ENCODE measurements at places on chromosomes 6 and 20.

- DNase-seq, result peak; percentile 5
Measured at GRCh38 chr20:56247954-56248782, at the start of gene MC3R. TSS of gene MC3R (plus strand) at chr20:56248732. CDS start at chr20:56248844, 112 bp downstream.

DNA sequence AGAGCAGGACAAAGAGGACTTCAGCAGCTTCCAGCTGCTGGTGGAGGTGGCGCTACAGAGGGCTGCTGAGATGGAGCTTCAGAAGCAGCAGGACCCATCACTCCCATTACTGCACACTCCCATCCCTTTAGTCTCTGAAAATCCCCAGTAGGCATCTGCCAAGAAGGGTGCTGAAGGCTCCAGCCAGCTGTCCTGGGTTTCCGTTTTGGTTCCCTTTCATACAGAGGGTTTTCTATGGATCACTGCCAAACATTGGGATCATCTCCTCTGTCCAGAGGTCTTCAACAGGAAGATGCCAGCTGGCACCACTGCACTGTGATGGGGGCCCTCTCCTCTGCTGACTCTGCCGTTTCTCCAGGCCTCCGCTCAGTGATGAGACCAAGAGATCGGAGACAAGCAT, 14.3 kb upstream of the RAB5IF start:
- no peak for DNase-seq

DNA sequence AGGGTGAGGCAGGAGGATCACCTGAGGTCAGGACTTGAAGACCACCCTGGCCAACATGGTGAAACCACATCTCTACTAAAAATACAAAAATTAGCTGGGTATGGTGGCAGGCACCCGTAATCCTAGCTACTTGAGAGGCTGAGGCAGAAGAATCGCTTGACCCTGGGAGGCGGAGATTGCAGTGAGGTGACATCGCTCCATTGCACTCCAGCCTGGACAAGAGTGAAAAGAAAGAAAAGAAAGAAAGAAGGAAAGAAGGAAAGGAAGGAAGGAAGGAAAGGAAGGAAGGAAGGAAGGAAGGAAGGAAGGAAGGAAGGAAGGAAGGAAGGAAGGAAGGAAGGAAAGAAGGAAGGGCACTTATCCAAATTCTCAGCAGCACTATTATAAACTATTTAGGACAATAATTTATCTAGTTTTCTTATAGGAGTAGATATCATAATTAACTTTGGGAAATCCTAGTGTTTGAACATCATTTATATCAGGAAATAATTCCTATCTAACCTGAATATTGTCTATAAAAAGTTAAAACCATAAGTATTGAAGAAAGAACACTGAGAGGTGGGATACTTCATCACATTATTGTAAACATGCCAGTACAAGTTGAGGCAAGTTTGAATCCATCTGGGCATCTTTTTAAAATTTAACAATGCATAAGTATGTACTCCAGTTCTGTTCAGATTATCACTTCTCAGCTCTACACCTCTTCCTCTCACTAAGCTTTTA, 305.5 kb downstream of the SLC35F1 start:
- no peak for DNase-seq

GRCh38 chr6:53704700-53705099, 39.1 kb upstream of the KLHL31 start:
- no peak for DNase-seq

DNA sequence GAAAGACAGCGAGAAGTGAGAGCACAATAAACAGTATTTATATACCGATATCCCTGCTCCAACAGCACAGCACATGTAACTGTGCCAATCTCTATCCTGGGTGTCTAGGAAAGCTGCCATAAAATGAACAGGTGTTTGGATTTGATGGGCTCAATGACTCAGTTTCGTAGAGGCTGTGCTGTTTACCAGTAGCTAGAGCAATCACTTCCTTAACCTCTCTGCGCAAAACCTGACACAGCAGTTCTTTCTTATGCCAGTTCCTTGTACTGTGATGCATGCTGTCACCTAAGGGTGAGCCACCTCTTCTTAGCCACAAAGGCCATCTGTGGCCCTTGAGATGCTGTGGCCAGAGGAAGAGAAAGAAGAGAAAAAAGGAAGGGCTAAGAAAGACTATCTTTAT, 59.3 kb downstream of the SHPRH start:
- no peak for DNase-seq

- no peak for DNase-seq
Measured at GRCh38 chr6:20438462-20439070, 36.9 kb downstream of the E2F3 start.

- DNase-seq, result no peak
Measured at GRCh38 chr6:97123652-97124051, 159.4 kb downstream of the MMS22L start.

DNA sequence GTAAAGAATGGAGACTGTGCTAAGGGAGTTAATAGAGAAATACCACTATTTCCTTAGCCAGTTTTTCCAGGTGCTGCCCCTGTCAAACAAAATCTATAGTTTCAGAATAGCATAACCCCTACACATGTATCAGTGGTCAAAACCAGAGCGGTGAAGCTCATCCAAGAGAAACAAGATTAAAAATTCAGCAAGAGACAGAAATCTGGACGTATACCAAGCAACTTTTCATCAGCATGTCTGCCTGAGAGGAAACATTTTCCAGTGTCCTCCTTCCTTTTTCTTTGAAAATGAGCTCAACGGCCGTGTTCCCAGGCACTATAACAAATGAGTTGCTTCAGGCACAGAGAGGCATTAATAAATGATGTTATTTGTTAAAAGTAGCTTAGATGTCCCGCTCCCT, 416.5 kb downstream of the BCKDHB start:
- DNase-seq, result no peak

DNA sequence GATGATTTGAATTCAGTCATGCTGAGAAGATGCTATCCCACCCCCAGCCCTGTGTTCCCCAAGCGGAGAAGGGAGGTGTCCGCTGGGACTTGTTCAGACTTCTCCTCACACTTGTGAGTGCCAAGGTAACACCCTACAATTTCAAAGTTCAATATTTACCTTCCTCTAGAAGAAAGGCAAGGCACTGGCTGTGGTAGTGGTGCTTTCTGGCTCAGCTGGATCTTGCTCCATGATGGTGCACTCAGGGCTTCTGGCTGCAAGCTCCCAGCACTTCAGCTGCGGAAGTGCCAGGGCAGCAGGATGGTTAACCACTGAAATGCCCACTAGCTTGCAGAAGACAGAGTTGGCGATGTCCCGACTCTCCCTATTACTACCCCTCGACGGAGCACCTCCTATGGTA, 135.4 kb downstream of the MTFR2 start:
- DNase-seq, result no peak

DNA sequence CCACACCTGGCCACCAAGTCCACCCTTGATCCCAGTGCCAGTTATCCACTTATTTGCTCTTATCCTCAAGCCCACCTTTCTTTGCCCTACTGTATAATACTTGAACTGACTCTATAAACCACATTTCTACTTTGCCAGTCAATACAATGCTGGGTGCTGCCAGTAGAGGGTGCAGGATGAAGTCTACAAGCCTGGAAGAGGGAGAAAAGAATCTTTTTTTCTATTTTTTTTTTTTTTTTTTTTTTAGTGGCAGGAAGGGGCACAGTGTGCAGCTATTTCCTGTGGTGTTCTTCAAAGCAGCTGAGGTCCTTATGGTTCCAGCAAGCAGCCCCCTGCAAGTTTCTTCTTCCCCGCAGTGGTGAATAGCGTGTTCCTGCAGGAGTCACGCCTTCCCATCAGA, 22.2 kb upstream of the GABRR1 start:
- DNase-seq, result no peak

DNA sequence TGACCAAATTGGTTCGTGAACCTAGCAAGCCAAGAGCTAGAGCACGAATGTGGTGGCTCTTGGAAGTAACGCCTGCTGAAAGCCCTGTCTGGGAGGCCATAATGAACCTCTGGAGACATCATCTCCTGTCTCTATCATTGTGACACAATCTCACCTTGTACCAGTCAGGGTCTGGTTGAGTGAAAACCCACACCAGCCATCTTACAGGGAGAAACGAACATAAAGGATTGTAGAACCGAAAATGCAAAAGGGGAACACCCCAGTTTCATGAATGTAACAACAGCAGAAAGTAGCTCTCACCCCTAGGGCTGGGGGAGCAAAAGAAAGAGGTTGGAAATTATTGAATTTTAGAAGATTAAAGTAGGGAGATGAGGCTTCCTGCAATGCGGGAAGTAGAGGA, 50.9 kb upstream of the TAB2 start:
- no peak for DNase-seq

DNA sequence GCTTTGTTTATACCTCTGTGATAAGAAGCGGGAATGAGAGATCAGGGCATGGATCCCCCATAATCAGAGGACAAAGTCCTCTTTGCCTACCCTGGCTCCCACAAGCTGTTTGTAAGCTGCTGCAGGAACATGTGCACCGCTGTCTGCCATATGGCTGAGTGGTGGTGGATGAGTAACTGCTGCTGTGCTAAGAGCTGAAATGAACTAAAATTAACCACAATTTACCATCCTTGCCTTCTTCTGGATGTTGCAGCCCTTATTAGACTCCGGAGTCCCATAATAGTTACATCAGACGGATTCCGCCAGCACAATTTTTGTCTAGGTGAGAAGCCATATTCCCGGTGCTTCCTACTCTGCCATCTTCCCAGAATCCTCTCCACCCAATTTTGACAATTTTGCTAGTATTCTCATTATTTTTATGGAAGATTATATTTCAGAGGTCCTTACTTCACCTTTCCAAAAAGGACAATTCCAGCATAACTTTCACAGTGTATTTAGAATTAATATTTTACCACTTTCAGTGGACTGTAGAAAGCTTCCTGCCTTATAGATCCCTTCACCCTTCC, 6.0 kb upstream of the CMTR1 start:
- no peak for DNase-seq

DNA sequence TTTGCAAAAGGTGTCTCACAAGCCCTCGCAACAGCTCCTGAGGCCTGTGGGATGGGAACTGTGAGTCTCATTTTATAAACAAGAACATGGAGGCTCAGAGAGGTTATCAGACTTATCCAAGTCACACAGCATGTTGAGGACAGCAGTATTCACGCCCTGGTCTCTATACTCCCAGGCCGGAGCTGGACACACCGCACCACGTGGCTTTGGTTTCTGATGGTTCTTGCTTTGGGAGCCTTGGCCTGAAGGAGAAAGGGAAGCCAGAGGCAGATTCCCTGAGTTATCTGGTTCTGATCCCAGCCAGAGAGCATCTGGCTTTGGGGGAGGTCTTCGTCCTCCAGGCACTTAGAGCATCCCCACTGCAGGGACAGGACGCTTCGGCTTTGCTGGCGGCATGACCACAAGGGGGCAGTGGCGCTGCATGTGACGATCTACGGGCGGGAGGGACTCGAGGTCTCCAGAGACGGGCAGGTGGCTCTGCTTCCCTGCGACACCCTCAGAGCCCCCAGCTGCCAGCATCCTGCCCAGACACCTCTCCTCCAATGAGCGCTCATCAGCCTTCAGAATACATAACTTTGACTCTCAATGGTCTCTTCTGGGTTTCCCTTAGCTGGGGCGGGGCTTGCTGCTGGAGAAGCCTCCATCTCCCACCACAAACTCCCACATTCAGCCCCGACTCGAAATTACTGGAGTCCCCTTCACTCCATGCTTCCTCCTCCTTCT, 51.4 kb upstream of the SAYSD1 start:
- peak; percentile 70 for DNase-seq

DNA sequence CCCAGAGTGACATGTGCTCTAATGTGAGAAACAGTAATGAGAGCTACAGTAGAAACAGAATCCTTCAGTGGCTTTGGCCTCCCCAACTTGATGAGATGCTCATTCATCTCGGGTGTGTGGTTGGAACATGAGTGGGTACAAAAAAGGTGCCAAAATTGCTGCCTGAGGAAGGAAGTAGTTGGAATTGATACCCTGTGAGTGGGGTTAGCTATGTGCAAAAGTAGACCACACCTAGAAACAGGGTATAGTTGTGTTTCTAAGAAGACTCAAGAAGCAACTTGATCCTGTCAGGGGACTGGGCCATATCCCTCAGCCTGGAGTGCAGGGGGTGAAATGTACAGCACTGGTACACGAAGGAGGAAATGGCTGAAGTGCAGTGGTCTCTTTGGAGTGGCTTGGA, 206.4 kb upstream of the SUPT3H start:
- no peak for DNase-seq

- no peak for DNase-seq
Measured at GRCh38 chr20:37914672-37915433, 11.9 kb downstream of the VSTM2L start.

DNA sequence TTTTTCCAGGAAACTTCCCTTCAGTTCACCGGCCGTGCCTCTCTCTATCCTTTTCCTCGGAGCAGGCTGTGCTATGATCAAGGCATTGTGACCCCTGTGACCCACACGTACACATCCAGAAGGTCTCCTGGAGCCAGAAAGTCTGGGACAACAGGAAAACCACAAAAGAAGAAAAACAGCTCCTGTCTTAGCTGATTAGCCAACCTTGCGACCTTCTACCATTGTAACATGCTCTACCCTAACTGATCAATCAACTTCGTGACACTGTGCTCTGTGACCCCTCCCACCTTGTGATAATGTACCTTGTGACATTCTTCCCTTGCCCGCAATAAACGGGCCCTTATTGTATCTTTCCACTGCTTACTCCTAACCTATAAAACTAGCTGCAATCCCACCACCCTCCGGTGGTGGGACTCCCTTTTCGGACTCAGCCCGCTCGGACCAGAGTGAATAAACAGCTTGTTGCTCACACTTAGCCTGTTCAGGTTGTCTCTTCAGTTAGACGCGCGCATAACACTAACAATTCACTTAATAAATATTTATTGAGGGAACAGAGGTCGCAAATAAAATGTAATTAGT, 24.2 kb downstream of the ZNF311 start:
- no peak for DNase-seq

Measured in stimulated activated CD8-positive, alpha-beta memory T cell treated with anti-CD3 and anti-CD28 coated beads, Interleukin-4, amount 100 ng/mL, for 1 hour (primary cell).